ENCODE measurements at places on chromosomes 3 and 15.

- DNase-seq, result no peak
Measured at GRCh38 chr3:97981886-97982285, 9.7 kb upstream of the RIOX2 start.

- DNase-seq, result no peak
Measured at GRCh38 chr15:87962428-87962827, 294.1 kb downstream of the NTRK3 start.

DNA sequence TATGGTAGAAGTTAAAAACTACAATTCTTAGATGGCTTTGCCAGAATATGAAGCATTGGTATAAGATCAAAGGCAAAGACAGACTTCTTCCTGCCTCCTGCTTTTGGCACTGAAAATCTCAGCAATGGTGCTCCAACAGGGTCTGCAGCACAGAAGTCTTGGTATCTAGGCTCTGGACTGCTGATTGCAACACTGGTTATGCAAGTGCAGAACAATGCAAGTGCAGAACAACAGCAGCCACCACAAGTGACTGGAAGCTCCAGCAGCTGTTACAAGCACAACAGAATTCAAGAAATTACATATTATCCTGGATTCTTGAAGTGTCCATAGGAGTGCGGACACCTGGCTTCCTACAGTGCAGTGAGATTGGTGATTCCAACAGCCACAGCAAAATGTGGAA is 33.7 kb downstream of the ZBTB20 start:
- no peak for DNase-seq

- DNase-seq, result no peak
Measured at GRCh38 chr3:196517919-196518318, 2.8 kb upstream of the SMCO1 start.

- no peak for DNase-seq
Measured at GRCh38 chr3:101300073-101300472, 20.3 kb downstream of the IMPG2 start.

DNA sequence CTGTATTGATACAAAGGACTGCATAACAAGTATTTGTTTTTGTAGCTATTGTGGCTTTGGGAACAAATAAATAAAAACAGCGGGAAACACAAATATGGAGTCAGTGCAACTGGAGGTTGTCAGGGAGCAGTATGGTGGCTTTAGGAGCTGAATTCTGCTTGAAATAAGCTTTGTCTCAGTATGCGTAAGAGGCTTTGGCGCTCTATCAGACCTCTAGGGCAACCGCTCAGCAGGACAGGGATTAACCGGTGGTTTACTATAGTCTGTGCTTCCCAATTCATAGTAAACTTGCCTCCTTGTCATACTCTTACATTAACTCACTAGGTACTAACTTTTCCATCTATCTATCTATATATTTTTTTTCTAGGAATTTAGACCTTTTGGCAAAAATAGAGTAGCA is 104.6 kb downstream of the ZIC1 start:
- no peak for DNase-seq
